ENCODE measurements at places on chromosomes 7 and 10.
A peak's percentile ranks its signal among the peaks of the same experiment; 100 is the strongest.

DNA sequence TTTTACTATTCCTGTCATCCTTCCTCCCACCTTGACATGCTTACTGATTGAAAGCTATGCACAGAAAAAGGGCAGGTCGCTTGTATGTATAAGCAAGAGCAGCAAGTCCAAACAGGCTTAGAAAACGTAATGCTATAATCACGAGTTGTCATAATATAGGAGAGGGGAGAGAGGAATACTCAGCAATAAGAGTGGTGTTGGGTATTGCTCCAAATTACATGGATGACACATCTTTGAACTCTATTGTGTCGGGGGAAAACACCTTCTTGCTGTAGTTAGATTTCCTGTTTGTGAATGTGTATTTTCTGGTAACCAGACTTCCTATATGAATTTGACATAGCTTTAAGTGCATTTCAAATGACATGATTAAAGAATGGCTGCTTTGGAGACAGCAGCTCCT, 7.5 kb downstream of the MET start:
- no peak for DNase-seq

GRCh38 chr10:124025152-124025551, 68.2 kb downstream of the CHST15 start:
- no peak for DNase-seq

DNA sequence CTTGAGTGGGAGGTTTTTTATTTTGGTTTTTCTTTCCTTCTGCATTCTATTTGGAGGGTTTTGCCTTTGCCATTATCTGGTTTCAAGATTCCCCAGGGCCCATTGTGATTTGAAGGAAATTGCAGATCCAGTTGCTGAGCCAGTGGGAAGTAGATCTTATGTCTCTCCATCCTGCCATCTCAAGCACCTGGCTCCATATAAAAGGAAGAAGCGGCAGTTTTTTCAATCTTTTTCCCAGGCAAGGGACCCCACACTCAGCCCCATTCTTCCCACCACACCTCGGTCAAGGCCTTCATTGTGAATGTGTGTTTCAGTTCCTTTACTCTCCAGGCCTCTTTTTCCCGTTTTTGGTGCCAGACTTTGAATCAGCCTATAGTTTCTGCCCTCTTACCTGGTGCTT, 95.8 kb downstream of the MYO3A start:
- DNase-seq: no peak

GRCh38 chr7:51129527-51130472, 186.8 kb downstream of the COBL start:
- no peak for DNase-seq

DNA sequence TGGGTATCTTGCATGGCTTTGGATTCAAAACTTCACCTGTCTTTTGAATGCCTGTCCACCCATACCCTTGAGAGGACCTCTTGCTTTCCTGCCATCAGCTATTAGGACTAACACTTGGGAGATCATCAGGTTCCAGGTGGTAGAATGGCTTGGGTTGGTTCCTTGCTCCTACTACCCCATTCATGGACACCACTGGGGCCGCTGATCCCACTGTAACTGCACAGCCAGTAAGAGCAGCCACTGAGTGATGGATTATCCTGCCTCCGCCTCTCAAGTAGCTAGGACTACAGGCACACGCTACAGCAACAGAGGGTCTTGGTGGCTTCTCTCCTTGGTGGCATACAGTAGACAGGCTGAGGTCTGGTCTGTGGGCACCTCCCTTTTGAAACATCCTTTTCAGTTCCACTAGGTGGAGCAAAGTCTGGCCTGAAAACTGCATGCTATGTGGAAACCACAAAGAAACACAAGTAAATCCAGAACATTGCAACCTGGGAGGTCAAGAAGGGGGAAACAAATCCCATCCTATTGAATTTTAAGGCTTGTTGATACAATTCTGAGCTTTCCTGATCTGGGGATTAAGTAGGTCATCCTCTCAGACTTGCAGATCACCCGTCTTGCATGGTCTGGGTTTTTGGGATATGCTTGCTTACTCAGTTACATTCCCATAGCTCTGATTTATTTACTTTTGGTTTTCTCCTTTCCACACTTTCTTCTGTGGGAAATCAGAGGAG, 9.4 kb downstream of the WBP1L start:
- DNase-seq: no peak

DNA sequence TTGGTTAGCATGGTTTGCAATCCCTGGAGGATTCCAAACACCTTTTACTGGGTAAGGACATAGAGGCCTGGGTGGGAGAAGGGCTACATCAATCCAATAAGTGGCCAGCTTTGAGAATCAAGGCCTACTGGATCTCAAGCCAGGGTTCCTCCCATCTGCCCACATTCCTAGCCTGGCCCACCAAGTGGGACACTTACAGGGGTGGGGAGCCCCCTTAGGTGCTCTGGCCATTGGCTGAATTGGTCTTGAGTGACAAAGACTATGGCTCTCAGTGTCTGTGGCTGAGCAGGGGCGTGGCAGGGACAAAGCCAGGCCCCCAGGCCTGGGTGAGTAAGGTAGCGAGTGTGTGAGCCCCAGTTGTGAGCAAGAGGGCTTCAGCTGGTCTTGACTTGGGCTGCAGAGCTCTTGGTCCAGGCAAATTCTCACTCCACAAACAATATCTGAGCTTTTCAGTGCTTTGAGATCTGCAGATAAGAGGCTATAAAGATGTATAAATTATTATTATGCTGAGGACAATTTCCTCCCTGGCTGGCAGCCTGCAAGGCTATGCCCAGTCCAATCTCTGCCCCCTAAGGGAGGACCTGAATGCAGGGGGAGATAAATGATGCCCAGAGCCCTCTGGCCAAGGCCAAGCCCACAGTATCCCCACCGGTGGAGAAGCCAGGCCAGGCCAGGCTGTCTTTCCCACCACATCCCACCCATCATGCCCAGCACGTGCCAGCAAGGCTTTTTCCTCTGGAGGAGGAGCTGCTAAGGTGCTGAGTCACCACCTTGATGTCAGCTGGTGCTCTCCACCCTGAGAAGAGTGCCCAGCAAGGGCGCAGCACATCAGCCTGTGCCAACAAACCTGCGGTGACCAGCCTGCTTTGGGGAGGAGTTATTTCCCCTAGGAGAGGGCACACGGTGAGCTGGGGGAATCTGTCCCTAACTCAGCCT, 80.7 kb upstream of the DUSP5 start:
- no peak for DNase-seq

- peak; percentile 54 for DNase-seq
Observed at GRCh38 chr10:95560278-95561176, 644 bp downstream of the SORBS1 start.

DNA sequence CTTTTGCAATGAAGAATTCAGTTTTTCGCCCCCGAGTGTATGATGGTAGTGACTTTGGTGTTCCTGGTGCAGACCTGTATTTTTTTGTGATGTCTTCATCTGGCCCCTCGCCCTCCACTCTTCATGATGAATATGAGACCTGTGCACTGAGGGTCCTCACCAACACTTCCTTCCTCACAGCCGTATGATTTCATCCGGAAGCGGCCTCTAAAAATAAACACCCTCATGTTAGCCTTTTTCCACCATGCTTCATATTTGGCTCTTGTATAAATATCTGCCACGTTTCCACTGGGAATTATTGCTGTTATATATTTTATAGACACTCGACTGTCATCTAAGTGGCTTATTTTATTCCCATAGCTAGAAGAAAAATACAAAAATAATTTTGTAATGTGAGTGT, 160.4 kb downstream of the MGMT start:
- DNase-seq: no peak
